ENCODE measurements at places on chromosomes 1 and 21. TPM values are rescaled to one million over a fixed set of nuclear protein-coding genes. Genes with fewer than 3 reads are reported as not detected.

The SETDB1 gene
- polyA plus RNA-seq: 45.0 TPM

The CDC42 gene
- polyA plus RNA-seq: 188 TPM

The KDM1A gene
- 74.3 TPM for polyA plus RNA-seq

DNA sequence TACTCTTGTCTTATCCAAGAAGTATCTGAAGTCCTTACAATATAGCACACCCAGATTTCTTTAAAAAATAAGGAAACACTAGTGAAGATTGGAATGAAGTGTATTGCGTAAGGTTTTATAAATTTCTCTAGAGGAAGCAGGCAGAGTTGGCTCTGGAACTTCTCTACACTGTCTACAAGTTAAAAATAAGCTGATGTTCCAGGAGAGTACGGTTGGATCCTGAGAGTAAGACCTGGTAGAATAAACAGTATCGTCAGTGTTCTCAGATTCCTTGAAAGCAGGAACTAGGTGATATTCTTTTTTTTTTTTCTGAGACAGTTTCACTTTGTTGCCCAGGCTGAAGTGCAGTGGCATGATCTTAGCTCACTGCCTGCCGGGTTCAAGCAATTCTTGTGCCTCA is 107.9 kb downstream of the USP25 start:
- DNase-seq: no peak

DNA sequence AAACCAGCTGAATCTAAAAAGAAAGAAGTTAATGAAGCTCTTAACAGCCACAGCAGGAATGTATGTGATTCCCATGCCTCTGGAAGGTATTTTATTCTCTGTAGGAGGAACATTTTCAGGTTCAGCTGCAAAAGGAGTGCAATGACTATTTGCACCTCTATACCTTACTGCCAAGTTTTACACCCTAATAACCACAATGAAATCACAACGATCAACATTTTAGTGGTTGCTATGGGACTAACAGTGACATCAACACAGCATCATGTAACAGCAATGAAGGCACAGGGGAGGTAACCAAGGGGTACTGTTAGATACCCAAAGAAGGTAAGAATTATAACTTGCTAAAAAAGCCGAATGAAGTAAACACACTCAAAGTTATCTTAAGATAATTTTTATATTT is 116.3 kb upstream of the HP1BP3 start:
- no peak for DNase-seq

DNA sequence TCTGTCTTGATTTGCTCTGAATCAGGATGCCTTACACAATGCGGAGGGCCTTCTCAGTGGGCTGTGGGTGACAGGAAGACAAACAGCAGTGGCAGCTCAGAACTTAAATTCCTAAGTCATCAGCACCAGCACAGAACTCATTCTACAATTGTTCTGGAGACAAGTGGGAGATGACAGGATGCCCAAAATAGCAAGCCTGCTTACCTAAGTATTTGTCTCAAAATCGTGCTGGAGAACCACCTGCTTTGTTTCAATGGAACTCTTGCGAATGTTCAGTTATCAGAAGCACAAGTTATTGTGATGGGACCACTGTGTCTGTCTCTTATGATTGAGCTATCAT is 76.1 kb downstream of the VCAM1 start:
- DNase-seq: no peak
